Right renal pelvis (tissue), 4 donors: ENCODE measurements at places on chromosomes 16 and 17.

DNA sequence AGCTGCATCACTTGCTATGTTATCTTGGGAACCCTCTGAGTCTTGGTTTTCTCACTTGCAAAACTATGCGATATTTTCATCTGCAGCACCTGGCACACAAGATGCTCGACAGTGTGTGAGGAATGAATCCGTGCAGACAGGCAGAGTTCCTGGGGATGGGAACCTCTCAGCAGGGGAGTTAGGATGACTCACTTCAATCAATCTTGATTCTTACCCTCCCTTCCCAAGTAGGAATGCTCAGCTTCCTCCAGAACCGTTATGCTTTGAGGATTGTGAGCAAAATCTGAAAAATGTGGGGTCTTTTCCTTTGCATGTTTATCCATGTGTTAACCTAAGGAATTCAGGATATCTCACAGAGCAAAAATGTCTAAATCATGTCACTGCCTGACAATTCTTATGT lies 68.9 kb upstream of the HNF1B start:
- DNase-seq, result no peak

DNA sequence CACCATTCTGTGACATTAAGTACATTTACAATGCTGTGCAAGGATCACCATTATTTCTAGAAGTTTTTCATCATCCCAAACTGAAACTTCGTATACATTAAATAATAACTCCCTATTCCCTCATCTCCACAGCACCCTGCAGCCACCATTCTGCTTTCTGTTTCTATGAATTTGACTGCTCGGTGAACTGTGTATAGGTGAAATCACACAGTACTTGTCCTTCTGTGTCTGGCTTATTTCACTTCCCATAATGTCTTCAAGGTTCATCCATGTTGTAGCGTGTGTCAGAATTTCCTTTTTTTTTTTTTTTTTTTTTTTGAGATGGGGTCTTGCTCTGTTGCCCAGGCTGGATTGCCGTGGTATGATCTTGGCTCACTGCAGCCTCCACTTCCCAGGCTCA lies 20.4 kb downstream of the RAP1GAP2 start:
- DNase-seq, result no peak

DNA sequence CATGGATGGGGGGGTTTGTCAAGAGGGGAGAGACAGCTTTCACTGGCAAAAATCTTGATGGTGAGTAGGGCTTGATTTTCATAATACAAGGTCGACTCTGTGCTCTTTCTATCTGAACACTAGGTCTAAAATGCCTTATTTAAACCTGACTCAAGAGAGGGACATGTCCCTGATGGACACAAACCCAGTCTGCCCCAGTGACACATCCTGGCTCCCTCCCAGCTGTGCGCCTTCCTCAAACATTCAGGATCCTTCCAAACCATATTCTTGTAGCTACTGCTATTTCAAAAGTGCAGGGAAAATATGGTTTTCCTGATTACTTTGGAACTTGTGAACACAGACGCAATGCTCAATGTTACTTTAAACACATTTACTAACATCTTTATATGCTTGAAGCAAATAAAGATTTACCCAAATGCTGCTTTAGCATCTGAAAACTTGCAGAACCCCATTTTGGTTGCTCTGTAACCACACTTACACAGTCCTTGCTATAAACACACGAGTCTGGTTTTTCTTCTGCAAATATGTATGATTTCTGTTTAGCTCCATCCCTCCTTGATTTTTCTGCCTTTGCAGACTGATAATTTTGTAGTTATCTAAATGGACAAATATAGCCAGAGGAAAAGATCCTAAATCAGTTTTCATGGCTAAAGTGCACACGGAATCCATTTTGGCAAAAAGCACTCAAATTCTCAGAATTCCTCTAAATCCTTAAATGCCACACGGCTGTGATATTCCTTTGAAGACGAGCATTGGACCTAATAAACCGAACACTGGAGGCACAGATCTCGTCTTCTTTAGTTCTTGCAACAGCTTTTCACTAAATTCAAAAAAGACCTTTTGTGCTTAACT lies 499.9 kb upstream of the ZFHX3 start:
- DNase-seq, result no peak

- no peak for DNase-seq
These were observed 9.4 kb upstream of the HEATR6 start for GRCh38 chr17:60087882-60088669.

DNA sequence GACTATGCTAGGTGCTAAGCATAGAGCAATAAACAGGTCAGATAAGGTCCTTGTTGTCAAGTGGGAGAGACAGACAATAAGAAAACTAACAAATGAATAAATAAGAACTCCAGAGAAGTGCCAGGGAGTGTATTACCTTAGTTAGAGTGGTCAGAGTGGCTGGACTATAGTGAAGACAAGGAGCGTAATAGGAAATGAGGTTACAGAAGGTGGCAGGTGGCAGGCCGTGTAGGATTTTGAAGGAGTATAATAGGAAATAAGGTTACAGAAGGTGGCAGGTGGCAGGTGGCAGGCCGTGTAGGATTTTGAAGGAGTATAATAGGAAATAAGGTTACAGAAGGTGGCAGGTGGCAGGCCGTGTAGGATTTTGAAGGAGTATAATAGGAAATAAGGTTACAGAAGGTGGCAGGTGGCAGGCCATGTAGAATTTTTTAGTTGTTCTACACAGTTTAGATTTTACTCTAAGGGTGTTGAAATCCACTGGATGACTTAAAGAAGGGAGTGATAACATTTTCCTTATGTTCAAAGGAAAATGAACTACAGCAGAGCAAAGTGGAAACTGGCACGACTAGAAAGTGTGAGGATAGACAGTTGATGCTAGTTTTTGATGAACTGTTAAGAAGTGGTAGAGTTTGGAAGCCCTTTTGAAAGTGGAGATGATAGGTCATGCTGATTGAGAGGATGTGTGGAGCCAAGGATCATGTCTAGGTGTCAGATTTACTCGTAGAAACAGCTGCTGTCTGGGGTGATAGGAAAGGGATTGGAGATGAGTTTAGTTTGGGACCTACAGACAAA lies 3.6 kb upstream of the KRTAP3-1 start:
- DNase-seq, result no peak

- no peak for DNase-seq
These were observed 11.4 kb upstream of the TNRC6C start for GRCh38 chr17:77946900-77947645.

GRCh38 chr16:14641926-14642325 lies 9.2 kb downstream of the BFAR start:
- DNase-seq, result no peak

GRCh38 chr17:78345172-78345571 lies 14.7 kb downstream of the SOCS3 start:
- no peak for DNase-seq

- no peak for DNase-seq
These were observed 2.5 kb upstream of the ABCC12 start for GRCh38 chr16:48158296-48158695.

- DNase-seq, result no peak
These were observed 1.9 kb downstream of the PRR15L start for GRCh38 chr17:47955497-47956461.

DNA sequence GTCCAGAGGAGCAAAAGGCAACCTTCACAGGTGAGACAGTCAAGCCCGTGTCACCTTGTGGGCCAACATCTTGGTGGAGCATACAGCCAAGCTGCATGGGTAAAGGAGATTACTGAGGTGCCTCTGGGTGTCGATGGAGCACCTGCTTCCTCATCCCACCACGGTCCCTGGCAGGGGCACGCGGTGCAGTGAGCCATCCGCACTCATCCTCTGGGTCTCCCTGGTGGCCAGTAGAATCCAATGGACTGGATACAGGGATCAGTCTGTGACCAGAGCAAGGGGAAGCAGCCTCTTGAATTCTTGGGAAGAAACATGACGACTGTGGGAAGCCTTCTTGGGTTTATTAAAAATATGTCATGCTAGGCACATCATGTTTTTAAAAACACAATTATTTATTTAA lies 4.8 kb upstream of the WSCD1 start:
- no peak for DNase-seq

DNA sequence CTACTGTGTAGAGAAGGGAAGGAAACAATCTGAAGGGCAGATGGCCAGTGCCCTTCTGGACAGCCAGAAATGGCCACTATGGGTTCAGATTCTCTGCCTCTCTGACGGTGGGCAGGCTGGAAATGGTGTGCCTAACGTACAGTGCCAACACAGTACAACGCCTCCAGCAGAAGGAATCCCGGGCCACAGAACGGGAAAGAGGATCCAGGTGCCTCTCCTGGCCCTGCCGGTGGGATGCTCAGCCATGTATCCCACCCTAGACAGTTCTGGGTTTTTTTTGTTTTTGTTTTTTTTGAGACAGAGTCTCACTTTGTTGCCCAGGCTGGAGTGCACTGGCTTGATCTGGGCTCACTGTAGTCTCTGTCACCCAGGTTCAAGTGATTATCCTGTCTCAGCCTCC lies 71.5 kb downstream of the SLC5A11 start:
- no peak for DNase-seq

- no peak for DNase-seq
These were observed 18.0 kb upstream of the GAS7 start for GRCh38 chr17:10216213-10216938.

DNA sequence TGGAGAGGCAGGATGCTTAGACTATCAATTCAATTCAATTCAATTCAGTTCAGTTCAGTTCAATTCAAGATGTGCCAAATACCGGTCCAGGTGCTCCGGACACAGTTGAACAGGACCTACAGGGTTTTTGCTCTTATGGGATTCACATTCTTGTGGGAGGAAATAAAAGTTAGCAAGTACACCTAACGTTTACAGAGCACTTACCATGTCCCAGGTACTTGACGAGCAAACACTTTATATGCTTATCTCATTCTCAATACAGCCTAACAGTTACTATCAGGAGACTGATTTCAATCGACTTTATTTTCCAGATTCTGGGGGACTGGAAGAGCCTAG lies 467 bp upstream of the GDE1 start:
- no peak for DNase-seq

DNA sequence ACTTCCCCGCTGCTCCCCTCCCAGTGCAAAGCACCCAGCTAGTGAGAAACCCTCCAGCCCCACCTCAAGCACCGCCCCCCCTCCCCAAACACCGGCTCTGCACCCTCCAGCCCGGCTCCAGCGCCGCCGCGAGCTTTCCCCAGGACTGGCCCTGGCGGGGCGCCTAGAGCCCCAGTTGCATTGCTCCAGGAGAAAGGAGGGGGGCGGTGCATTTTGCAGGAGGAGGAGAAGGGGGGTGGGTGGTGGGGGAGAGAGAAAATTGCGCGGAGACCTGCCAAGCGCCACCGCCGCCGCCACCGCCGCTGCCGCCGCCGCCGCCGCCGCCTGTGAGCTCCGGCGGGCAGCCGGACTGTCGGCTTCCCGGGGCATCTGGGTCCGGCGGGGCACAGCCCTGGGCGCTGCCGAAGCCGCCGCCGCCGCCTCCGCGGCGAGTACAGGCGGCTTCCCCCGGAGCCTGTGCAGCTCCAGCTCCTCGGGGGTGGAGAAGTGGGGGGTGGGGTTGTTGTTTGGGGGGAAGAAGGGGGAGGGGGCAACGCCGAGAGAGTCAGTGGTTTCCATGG lies 333 bp upstream of the NOG start:
- DNase-seq, result no peak

DNA sequence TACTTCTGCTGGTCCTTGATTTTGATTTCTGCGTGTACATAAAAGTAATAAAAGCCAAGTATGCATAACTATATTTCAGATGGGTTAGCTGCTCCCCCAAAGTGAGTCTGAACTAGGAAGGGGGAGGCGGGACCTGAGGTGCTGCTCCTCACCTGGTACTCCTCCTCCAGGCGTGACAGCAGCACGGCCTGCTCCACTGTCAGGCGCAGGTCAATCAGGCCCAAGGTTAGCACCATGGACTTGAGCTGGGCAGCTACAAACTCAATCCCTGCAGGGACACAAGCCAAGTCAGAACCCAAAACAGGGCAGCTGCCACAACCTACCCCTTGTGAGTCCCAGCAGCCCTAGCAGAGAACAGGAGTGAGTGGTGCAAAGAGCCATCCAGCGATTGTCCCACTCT lies 18.0 kb downstream of the ATPAF2 start:
- DNase-seq, result no peak

DNA sequence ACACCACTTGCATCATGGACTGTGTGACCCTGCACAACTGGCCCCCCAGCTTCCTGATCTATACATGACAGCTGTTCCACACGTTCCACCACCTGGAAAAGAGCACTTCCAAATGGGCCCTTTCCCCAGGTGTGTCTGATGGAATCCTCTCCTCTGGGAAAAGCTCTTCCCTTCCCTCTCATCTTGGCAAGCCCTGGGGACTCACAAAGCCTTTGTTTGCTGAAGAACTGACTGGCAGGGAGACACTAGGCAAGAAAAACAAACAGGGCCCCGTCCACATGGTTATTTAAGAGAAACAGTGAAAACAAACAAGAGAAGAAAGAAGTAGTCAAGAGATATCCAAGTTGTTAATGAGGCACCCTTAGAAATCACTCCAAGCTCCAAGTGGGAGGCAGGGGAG lies 52.6 kb downstream of the C16orf95 start:
- DNase-seq, result no peak

DNA sequence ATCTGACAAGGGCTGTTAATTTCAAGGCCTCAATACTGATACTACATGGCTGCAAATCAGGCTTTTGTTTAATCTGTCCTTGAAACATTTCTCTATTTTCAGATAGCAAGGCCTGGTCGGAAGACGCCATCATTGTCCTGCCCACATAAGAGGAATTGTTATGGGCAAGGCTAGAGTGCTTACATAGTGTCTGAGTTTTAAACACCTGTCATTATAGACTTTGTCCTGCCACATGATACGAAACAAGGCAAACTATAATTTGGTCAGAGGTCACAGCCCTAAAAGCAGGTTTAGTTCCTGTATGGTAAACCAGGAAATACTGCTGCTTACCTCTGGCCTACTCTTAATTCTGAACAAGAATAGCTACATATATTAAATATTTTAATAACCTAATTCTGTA lies 104.4 kb downstream of the SSH2 start:
- DNase-seq, result no peak

- no peak for DNase-seq
These were observed 4.7 kb downstream of the SLC12A3 start for GRCh38 chr16:56869513-56870275.

DNA sequence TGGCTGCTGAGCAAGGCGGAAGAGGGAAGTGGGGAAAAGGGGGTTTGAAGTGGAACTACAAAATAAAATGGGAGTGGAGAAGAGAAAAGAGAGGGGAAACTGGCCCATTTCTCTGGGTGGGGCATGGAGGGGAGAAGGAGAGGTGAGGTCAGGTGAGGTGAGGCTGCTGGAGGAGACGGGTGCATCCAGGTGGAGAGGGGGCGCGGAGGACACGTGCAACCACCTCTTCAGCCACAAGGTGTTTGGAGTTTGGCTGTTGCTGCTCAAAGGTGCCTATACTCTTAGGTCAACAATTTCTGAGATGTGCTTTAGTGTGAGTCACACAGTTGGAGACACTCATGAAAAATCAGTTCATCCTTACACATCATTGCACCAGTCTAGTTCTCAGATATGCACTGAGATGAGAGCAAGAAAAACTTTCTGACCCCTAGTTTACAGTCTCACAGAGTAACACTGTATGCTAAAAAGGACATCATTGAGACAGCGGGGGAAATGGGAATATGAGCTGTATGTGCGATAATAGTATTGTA lies 4.8 kb downstream of the SLC6A4 start:
- DNase-seq, result no peak

DNA sequence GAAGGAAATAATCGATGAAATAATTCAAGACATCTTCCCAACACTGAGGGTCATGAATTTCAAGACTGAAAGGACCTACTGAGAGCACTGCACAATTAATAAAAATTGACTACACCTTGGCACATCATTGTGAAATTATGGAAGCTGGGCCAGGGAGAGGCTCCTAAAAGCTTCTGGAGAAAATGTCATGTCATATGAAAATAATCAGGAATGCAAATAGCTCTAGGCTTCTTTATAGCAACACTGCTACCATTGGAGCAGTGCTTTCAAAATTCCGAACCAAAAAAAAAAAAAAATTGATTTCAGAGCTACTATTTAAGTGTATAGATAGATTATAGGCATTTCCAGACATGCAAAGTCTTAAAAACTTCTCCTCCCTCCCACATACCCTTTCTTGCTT lies 6.4 kb upstream of the ALOX15B start:
- DNase-seq, result no peak
